Epithelial cell of proximal tubule (primary cell): ENCODE measurements at places on chromosomes 3 and 15.

DNA sequence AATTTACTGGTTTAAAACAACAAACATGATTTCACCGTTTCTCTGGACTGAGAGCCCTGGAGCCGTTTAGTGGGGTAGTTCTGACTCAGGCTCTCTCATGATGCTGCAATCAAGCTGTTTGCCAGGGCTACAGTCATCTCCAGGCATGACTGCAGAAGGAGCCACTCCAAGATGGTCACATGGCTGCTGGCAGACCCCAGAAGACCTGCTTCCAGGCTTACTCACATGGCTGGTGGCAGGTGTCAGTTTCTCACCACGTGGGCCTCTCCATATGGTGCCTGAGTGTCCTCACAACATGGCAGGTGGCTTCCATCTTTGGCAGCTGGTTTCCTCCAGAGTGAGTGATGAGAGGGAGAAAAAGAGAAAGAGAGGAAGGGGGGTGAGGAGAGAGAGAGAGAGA lies 378.3 kb upstream of the RGMA start:
- DNase-seq = peak; percentile 89

GRCh38 chr3:144350125-144350524 lies 378.5 kb downstream of the DIPK2A start:
- no peak for DNase-seq

GRCh38 chr3:150068440-150069153 lies 97.9 kb upstream of the PFN2 start:
- DNase-seq = no peak

- no peak for DNase-seq
Measured at GRCh38 chr15:79994615-79995014, 23.6 kb upstream of the BCL2A1 start.

DNA sequence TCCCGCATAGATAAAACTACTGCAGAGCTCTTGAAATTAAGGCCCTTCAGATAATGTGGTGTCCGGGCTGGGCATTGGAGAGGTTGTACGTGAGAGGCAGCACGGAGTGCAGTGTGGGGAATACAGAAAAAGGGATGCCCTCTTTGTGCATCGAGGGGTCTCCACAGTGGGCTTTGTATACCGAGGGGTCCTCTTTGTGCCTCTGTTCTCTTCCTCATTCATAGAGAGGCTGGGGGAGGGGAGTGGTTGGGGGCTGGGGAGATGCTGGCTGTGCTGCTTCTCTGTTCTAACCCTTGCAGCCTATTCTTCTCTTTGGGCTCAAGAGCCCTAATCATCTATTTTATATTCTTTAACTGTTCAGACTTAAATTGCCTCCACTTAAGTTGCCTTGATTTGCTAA lies 74.3 kb upstream of the NDN start:
- no peak for DNase-seq

GRCh38 chr15:68653801-68654200 lies 75.0 kb downstream of the CORO2B start:
- no peak for DNase-seq

DNA sequence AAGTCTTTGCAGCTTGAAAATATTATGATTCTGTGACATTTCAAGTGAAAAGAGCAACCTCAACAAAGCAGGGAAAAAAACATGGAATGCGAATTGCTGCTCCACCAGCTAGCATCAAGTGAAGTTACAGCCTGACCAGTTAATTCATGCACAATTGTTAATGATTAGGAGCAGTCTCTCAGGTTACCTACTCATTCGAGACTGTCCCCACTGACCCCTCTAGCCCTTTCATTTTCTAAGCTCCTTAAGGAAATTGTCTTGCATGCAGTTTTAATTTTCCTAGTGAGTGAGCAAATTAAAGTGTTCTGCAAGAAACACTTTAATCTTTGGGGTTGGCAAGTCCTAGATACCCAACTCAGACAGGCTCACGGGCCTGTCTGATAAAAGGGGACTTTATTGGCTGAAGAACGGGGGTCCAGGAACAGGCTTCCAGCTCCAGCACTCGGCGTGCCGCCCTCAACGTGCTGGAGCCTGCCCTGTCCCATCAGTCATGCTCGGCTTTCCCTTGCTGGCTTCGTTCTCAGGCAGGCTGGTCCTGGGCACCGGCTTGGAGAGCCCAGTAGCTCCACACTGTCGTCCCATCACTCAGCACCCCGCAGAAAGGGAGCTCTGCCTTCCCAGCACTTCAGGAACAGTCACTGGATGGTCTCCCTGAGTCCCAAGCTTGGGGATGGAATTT lies 18.3 kb downstream of the PODXL2 start:
- peak; percentile 50 for DNase-seq

DNA sequence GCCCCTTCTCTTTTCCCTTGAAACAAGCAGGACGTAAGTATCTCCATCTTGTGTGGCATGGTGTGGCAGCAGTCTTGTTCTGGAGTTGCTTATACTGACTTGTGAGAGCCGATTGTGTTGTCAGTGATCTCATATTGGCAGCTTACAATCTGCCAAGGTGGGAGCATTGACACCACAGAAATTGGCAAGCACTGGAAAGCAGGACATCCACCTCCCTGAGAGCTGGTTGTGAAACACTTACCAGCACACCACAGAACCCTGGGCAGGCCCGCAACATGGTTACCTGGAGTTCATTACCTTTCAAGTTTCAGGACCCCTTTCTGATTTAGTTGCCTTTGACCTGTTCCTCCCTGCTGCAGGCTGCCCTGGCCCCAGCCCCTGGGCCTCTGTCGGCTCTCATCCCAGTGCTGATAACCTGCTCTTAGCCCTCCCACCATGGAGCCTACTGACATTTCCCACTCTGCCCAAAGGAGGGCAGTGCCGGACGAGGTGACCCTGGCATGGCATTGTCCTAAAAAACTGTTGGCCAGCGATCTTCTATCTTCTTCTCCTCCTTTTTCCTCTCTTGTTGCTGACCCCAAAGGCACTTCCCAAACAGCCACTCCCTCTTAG lies 10.6 kb upstream of the ATP2B2 start:
- no peak for DNase-seq

- no peak for DNase-seq
Measured at GRCh38 chr3:103406320-103406850, 971.6 kb downstream of the ZPLD1 start.

DNA sequence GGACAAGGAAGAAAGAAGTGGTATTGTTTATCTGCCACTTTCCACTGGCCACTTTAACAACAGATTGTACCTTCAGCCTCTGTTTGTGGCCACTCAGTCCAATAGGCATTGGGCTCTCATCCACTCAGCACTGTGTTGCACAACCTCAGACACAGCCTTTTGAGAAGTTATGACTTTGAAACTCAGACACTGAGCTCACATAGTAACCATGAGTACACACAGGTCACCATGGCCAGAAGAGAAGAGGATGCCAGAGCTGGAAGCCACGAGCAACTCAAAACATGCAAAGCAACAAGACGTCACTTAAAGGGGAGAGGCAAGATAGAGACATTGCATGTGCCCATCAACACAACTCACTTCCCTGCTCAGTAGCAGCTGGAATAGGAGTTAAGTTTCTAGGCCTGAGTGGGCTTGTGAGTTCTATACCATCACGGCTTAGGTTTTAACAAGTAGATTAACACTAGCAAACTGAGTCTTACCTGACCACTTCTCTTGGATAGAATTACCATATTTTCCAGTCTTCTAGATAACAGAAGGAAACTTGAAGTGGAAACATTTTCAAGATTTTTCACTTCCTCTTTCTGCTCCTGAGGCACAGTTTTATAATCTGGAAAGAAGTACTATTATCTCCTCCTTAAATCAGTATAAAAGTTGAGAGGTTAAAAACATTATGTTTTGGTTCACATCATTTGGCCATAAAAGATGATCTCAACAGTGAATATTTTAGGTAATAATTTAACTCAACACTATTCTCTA lies 103.5 kb downstream of the IMPG2 start:
- DNase-seq = peak; percentile 19

- DNase-seq = no peak
Measured at GRCh38 chr3:99958222-99958912, 140.7 kb downstream of the CMSS1 start.

- no peak for DNase-seq
Measured at GRCh38 chr15:25509703-25510102, 70.9 kb upstream of the UBE3A start.

DNA sequence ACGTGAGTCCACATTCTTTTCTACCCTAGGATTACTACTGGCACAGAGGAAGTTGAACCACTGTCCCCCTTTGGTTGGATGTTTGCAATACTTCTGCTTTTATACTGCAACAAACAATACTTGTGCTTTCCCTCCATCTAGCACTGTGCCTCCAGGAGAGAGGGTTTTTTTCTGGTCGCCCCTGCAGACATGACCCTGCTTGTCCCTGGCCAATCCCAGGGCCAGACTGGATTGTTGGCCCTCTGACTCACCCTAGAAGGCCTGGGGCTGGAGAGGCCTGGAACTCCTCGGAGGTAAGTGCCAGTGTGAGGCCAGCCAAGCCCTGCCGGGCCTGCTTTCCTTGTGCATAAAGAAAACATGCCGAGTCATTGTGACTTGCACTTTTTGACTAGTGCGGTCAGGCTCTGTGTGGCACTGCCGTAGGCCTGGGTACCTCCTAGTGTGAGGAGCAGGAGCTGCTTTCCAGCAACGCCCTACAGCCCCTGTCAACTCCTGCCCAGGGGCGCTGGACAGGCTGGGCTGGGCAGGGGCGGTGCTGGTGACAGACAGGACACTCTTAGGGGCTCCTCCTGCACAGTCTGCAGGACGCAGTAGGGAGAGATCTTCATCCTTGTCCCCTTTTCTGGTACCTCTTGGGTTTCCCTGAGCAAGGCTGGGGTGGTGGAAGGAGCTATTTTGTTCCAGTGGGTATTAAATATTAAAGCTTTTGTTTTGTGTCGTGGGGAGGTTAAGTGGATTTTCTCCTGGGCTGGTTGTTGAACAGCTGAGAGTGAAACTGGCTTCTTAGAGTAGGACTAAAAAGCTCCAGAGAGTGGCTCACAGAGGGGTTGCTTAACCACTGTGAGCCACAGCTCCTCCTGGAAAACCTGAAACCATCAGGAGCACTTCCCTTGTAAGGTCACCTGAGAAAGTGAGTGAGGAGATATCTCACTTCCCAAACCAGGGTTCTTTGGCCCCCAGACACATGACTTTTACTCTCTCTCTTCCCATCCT lies 14.4 kb upstream of the TKT start:
- DNase-seq = peak; percentile 92

GRCh38 chr3:52851348-52851747 lies 16.5 kb upstream of the MUSTN1 start:
- DNase-seq = peak; percentile 7

DNA sequence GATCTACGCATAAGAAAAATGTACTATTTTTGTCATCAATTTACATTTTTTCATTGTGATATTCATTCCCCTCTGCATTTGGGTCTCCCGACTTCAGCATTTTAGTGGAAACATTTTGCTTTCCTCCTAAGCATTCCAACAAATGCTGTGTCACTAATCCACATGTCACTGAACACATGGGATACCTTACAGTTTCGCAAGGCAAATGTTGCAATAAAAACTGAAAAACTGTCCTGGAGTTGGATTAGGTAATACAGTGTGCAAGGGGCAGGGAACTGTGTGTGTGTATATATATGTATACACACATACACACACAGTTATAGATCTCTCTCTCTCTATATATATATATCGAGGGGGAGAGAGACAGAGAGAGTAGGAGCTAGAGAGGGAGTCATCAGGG lies 632.2 kb downstream of the MAGI1 start:
- peak; percentile 44 for DNase-seq

DNA sequence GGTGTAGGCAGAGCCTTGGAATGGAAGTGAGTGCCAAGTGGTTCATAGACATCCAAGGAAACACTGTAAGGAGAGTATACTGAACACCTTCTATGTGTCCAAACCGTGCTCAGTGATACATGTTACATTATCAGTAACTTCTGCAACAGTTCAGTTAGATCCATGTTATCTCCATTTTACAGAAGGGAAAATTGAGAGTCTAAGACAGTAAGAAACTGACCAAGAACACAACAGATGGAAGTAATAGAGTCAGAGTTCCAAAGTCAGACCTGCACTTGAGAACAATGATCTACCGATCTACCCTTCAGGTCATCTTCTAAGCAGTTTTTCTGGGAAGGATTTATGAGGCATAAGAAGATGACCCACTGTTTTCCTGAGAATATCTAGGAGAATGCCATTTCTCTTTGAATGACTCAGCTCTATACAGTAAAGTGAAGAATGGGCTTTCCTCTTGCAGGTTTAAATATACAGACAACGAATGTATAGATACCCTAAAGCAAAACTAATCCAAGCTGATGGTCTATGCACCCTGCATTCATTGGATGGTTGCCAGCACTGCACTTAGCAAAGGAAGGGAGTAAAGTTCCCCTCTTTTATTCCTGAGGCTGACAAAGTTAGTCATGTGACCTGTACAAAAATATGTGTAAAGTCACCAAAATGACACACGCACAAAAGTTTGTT lies 604.1 kb upstream of the MDFIC2 start:
- no peak for DNase-seq
